ENCODE measurements at places on chromosomes 4 and X.

DNA sequence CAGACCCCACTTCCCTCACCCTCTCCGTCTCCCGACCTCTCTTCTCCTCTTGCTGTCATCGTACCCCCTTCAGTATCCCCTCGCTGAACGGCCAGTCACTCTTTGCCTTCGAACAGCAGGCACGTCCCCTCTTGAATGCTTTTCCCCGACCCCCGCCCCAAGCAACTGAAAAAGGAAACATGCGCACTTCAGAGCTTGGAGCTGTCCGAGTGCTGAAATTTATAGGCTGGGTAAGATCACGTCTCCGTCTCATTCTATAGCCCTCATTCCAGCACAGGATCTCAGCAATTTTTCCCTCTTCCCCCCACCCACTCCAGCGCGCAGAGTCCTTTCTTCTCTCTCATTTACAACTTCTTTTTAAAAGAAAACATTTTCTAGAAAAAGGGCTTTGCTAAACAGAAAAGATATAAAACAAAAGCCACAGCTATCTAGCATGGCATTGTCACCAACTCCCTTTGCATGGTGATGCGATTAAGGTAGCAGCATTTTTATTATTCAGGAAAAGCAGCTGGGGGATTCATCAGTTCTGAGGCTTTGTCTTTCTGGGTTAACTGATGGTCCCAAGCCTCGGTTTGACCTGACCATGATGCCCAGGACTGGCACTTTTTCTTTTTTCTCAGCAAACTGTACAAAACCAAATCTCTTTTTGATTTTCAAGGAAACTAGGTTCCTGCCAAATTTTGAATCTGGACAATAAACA lies at the start of gene GLRA2:
TSS of gene GLRA2 (plus strand) at position 247 of the 700 bp plus-strand sequence. CDS start 522 bp downstream, outside the sequence.
- DNase-seq: no peak

- no peak for DNase-seq
Observed at GRCh38 chr4:10639100-10639499, 45.5 kb downstream of the CLNK start.

DNA sequence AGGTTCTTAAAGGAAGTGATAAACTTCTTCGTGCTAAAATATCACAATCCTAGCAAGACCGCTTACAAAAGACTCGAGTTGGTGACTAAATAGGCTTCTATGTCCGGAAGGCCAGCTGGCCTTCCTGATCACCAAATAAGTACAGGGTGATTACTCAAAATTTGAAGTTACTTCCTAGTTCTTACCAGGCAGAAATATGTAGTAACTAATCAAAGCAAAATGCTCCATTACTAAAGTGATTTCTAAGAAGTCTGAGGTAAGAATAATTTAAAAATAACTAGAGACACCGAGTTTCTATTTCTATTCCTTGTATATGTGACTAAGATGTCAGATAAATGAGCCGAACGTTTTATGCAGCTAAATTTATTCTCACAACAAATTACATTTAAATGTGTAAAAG lies 62.2 kb downstream of the NSUN7 start:
- no peak for DNase-seq

DNA sequence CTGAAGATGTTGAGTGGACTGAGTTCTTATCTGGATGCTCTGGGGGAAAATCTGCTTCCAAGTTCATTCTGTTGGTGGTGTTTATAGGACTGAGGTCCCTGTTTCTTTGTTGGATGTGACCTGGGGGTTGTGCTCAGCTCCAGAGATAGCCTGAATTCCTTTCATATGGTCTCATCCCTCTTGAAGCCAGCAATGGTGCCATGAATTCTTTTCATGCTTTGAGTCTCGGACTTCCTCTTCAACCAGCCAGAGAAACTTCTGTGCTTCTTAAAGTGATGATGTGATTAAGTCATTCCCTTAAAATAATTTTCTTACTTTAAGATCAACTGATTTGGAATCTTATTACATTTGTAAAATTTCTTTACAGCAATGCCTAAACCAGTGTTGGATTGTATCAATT lies 233.8 kb upstream of the UGT8 start:
- DNase-seq: no peak

DNA sequence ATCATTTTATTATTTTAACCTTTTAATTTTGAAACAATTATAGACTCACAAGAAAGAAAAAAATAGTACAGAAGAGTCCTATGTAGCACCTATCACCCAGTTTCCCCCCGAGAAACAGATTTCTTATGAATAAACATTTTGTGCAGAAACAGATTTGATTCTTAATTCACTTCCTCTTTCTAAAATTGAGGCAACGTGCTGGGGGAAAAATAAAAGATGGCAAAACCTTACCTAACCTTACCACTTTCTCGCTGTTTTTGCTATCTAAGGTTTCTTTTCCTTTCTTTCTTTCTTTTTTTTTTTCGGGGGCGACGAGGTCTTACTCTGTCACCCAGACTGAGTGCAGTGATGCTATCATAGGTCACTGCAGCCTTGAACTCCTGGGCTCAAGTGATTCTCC lies 4.3 kb upstream of the CLNK start:
- DNase-seq: no peak

DNA sequence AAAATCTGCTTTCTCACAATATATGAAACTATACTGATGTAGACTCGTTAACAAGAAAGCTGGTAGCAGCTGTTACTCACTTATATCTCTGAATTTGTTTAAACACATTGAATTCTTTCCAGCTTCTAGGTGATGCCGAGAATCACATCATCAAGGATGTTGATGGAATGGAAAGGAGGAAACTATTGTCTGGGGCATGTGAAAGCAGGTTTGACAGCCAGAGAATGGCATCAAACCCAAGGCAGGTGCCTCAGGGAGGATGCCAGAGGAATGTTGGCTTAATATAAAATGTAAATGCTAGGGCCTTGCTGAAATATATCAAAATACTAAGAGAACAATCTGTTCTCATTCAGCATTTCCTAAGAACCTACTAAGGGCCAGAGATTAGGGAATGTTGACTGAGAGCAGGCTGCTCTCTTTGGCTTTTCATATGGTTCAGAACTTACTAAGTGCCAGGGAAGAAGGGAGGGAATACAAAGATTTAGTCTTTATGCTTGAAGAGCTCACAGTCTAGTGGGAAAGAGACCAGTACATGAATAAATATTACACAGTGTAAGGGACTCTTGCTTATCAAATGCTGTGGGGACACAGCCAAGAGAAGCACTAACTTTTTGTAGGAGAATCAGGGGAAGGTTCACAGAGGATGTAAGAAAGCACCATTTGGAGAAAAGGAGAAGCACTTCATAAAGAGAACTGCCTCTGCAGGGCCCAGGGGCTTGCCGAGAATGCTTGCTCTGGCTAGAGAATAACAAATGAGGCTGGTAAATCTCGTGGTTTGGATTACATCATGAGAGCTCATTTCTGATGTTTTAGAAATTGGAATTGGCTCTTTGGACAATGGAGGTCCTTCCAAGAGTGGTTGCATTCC lies 14.7 kb downstream of the SLIT2 start:
- DNase-seq: no peak

GRCh38 chr4:123284168-123284567 lies 112.4 kb upstream of the SPRY1 start:
- no peak for DNase-seq

GRCh38 chr4:104507112-104507511 lies 12.4 kb upstream of the CXXC4 start:
- no peak for DNase-seq

DNA sequence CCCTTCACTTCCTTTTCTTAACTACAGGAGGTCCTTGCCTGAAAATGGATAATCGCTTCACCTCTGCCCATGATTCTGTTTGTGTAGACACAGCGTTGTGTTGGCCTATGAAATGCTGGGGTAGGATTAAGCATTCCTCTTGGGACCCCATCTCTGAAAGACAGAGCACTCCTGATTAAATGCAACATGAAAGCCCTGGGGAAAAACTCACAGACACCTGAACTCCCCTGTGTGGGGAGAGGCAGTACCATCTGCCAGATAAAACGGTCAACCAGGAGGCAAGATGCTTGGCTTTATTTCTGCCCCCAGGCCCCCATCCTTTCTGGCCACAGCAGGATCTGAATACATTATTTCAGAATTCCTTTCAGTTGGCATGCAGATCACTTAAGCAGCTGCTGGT lies 1.9 kb downstream of the LGI2 start:
- no peak for DNase-seq
